Activated naive CD4-positive, alpha-beta T cell treated with Interleukin-2 at 50 U/mL for 16 hours (primary cell): ENCODE measurements at places on chromosomes 1 and 21.

GRCh38 chr1:84225646-84226045, 75.9 kb upstream of the SAMD13 start:
- no peak for DNase-seq

- peak; percentile 6 for DNase-seq
Measured at GRCh38 chr1:35120458-35121133, 41.4 kb downstream of the ZMYM1 start.

GRCh38 chr1:18480315-18481189, at the start of gene KLHDC7A:
Gene KLHDC7A, plus strand, starts transcription at chr1:18480930. Its CDS starts 52 bp downstream, at chr1:18480982.
- DNase-seq, result no peak

- peak; percentile 51 for DNase-seq
Measured at GRCh38 chr1:111275079-111275478, 15.6 kb upstream of the CHIA start.

DNA sequence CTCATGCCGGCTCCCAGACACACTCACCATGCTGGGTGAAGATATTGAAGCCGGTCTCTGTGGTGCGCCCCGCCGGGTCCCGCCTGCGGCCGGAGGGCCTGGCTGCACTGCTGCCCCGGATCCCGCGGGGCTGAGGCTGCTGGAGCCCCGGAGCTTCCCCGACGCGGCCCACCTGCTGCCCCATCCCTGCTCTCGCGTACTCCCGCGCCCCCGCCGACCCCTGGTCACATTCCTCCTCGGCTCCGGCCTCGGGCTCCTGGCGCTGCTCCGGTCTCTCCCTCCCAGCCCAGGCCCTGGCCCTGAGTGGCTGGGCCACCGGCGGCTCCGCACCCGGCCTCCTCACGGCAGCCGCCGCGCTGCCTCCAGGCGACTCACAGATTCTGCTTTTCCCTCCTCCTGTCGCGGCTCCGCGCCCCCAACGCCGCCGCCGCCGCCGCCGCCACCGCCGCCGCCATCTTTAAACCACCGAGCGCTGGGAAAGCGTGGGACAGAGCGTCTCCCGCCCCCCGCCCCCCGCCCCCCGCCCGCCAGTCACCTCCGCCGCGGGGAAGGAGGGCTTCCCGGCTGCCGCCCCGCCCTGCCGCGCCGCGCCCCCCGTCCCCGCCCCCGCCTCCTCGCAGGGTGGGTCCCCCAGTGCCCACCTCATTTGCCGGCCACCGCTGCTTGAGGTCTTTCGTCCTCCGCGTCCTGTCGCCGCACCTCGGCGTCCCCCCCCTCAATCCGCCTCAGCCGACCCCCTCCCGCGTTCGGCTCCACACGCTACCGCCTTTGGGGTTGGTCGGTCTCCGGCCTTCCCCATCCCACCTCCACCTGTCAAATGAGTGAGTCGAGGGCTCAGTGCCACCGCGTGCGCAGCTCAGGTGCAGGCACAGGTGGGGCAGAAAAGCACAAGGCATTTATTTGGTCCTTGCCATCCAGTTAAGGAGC, at the start of gene ABL2:
TSS of gene ABL2 (minus strand) at position 464 of the 927 bp plus-strand sequence. CDS start at position 184, 280 bp downstream.
- peak; percentile 63 for DNase-seq

DNA sequence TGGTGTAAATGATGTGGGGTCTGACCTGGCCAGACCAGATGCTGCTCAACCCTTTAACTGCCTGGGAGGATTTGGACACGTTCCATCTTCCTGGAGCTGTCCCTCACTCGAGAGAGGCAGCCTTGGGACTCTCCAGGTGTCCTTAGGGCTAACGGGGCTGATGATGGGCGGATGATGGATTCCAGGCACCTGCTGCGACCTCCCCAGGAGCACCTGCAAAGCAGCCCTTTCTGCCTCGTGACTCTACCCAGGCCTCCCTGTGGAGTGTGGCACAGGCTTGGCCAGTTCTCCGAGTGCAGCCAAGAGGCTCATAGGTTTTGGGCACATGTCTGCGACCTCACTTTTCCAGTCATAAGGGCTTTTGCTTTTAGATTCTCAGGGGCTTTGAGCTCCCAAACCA, 12.3 kb upstream of the TRIM17 start:
- DNase-seq, result no peak

GRCh38 chr1:30895382-30895943, 13.1 kb downstream of the SDC3 start:
- DNase-seq, result no peak

GRCh38 chr1:167409183-167409582, 109.1 kb downstream of the CD247 start:
- DNase-seq, result no peak

DNA sequence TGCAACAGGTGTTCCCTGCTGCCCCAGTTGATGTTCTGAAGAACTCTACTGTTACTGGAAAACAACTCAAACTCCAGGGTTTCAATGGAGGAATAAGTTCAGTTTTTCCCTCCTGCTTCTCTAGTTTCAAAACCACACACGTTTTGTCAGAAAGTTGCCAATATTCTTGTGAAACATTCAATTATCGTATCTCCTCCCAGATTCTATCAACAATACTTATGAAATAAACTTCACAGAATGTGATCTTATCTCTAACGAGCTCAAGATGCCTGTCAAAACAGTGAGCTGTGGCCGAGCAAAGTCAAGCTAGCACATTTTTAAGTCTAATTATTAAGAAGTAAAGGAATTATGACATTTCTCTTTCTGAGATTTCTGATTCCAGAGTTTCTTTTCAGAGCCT, 4.7 kb downstream of the OR2B11 start:
- no peak for DNase-seq

DNA sequence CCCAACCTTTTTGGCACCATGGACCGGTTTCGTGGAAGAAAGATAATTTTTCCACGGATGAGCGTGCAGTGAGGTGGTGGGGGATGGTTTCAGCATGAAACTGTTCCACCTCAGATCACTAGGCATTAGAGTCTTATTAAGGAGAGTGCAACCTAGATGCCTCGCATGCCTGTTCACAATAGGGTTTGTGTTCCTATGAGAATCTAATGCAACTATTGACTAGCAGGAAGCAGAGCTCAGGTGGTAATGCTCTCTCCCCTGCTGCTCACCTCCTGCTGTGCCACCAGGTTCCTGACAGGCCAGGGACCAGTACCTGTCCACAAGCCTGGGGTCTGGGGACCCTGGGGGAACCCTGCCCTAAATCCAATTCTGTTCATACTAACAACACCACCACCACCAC, 377.8 kb downstream of the OLFM3 start:
- no peak for DNase-seq

DNA sequence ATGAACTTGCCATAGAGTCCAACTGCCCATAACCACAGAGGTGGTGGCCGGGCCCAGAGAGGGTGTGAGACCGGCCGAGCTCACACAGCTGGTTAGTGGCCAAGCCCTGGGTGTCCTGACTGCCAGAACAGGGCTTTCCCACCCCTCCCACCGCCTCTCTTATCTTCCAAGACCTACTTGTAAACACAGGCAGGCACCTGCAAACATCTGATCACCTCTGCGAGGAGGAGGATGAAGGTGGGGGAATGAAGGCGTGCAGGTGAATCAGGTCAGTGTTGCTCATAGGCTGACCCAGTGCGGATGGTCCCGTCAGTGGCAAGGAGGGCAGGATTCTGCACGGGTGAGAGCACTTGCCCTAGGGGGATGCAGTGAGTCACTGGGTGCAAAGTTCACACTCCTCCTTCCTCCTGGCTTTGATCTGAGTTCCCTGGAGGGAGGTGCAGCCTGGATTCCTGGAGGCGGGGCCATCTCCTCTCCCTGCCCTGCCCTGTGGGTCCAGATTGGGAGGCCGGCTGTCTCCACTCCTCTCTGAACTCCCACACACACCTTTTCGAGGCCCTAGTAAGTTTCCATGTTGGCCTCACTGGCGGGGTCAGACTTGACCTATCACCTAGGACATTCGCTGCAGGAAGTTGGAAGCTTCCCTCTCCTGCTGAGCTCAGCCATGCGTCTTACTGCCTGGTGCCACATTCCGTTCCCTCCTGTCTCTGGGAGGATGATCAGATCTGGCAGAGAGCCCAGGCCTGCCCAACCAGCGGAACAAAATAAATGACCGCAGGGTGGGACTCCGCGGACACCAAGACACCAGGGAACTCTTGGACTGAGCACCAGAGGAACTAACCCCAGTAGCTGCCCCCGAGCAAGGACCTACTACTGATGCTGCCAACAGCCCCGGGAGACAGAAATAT, 7.3 kb downstream of the UQCRHL start:
- DNase-seq, result no peak

DNA sequence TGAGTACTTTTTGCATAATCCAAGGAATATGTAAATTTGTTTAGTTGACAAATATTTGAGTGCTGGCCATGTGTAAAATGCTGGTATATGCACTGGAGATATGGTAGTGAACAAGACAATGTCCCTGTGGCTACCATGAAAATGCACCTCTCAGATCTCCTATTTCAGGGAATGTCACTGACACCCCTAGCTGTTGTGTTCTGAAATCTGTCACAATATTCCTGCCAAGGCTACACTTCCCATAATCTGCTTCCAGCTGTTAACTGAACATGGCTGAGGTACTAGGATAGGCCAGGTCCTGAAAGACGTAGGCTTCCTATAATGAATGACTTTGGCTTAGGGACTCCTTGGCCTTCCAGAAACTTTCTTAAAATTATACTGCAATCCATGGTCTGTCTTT, 197.8 kb downstream of the ZNF648 start:
- DNase-seq, result no peak

DNA sequence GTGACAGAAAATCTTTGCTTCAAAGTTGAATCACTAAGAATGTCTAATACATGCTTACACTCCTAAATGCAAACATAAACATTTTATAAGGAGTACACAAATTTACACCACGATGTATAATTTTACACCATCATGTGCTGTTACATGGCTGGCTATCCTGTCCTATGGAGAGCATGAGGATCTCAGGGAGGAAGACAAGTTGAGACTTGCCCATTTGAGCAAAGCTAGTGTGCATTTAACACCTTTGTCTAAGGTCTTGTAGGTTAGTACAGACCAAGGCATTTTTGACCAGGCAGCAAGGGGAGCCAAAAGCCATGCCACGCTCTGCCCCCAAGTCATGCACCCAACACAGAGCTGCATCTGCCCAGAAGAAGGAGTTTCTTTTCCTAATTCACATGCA, 14.5 kb upstream of the COG2 start:
- DNase-seq, result no peak

- no peak for DNase-seq
Measured at GRCh38 chr1:15858069-15858670, 10.7 kb downstream of the SPEN start.

DNA sequence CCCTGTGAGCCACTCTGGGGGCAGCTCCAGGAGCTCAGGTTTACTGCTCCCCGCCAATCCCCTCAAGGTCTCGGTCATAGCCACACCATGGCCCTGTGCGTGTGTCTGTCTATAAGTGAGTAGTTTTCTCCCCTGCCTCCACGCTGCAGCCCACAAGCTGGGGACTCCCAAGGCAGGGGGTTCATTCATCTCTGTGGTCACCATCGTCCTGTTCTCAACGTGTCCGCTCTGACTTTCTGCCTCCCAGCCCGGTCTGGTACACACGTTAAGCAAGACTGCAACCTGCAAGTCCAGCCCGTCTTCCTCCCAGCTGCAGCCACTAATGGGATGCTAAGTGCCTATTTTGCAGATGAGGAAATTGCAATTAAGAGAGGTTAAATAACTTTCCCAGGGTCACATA, 49.8 kb downstream of the IGSF21 start:
- no peak for DNase-seq

DNA sequence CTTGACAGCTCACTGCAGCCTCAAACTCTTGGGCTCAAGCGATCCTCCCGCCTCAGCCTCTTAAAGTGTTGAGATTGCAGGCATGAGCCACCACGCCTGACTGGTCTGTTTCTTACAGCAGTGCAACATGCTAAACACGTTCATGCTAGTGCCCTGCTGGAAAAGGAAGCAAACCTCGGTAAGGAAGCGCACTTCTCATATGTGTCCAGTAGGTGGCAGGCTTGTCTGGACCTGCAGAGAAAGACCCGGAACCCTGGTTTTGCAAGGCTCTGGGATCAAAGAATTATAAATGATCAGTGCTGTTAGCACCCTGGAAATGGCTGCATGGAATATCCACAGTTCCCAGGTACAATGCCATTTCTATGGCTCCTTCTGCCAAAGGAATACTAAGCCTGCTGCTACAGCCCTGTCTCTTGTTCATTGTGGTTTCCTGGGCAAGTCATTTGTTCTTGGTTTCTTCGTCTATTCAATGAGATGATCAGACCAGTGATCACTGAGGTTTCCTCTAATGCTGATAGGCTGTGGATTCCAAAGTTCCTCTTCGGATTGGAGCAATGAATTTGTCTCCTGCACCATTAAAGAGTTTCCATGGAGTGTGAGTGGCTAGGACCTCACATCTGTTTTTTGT, 15.9 kb downstream of the RNU5D-1 start:
- DNase-seq, result peak; percentile 68

DNA sequence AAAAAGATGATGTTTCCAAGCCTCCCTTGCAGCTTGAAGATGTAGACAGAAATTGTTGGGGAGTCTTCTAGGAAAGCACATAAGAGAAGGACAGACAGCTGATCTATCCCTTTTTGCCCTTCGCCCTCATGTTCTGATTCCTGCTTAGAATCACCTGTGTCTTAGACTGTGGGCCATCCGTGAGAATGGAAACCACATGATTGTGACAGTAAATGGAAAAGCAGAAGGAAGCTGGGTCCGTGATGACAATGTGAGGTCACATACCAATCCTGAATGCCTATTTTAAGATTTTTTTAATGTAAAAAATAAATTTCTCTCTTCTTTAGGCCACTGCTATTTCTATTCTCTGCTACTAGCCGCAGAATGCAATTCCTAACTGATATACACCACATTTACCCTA, 67.7 kb upstream of the C1orf87 start:
- no peak for DNase-seq

DNA sequence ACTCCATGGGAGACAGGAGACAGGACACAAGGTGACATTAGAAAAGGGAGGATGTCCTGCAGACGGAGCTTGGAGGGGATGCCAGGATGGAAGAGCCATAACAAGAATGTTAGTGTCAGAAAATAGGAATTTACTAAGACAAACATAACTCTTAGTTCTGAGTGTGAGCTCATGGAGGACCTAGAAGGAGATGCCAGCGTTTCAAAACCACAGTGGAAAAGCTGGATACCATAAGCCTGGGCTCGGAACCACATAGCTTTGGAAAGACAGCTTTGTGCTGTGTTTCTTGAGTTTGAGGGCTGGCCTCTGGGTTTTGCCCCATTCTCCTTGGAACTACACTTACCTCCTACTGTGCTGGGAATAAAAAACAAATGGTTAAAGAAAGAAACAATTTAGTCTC, 128.4 kb downstream of the S1PR1 start:
- no peak for DNase-seq

DNA sequence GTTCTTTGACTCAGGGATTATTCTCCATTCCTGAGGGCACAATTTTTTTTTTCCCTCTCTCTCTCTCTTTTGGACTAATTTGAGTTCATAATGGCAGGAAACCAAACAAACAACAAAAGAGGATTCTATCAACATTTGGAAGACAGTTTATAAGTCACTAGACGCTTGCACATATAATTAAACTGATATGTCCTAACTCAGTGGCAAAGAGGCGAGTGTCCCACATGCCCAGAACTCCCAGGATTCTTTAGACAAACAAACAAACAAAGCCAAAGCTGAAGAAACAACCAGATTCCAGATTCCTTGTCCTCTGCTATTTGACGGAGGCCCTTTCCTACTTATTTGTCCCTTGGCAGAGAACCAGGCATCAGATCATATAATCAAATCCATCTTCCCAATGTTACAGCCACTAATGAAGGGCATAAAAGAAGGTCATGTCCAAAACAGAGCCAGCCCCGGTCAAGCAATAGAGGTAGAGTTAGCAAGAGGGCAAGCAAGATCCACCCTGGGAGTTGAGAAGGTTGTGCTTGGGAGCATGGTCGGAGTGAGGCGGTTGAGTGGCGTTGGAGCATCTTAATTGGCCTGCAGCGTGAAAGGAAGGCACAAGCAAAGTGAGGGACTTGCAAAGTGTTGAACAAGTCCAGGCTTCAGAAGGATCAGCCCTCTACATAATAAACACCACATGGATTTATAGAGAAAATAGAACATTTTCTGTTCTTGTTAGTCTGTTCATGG, 30.3 kb downstream of the ZNF362 start:
- DNase-seq, result no peak
